ENCODE measurements at places on chromosomes 13 and 19.
A peak's percentile ranks its signal among the peaks of the same experiment; 100 is the strongest.

DNA sequence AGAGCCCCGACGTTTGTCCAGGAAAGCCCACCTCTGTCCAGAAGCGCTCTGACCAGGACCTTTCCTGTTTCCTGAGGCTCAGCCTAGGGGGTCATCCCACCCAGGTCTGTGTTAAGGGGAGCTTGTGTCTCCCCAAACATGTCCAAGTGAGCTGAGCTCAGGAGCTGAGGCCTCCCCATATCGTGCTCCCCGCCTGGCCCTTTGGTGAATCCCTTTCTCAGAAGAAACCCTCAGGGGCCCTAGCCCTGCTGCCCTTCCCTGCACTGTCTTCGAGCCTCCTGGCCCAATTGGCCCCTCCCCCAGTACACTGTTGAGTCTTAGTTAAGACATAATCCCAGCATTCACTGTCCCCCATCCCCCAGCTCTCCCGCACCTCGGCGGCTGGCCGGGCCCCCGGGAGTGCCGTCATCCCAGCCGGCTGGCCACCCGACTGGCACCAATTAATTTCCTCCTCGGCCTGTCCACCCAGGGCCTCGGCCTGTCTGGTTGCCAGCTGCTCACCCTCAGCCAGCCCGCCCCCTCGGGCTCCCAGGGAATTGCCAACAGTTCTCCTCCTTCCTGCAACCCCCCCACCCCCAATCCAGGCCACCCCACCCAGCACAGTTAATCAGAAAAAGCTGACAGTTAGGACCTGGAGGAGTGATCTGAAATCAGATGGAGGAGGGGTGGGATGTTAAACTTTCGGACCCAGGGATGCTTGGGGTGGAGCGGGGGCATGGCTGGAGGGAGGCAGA, 13.6 kb downstream of the IER2 start:
- peak; percentile 40 for DNase-seq

DNA sequence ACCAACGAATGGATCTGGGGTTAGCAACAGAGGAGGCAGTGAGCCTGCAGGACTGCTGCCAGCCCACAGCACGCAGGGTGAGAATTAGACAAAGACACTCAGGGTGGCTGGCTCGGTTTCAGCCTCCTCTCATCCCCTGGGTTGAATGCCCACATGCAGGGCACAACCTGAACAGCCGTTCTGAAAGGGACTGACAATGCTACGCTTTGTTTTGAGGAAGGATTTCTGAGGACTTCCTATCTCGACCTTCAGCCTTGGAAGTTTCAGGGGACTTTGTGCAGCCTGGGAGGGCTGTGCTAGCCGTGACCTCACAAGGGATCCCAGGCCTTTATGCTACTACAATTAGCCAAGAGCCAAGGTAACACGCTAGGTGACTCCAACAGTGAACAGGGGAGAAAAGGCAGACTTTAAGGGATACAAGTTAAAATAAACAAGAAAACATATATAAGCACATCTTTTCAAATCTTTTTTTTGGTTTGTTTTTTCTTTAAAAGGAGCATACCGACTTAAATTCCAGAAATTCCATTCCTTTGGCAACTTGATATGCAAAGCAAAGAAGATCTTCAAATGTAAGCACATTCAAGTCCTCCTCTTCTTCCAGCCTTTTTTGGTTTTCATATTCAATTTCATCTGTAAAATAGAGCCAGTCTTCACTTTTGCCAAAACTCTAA, 34.5 kb upstream of the URAD start:
- DNase-seq, result no peak

GRCh38 chr13:30882026-30882850, 23.8 kb upstream of the MEDAG start:
- no peak for DNase-seq

DNA sequence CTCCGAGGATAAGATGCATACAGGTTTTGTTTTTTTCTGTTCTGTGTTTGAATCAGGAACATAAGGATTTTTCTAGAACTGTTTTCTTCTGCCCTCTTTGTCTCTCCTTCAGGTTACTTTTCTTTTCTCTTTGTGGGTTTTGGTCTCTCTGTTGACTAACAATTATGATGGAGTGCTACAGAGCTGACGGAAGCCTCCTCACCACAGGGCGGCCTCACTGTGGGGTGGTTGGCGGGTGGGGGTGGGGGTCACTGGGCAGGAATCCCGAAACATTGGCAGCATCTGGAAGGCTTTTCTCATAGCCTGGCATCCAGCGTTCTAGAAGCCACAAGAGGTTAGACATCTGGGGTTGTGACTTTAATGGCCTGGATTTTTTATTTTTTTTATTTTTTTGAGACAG, 12.0 kb upstream of the MATK start:
- DNase-seq, result no peak

- no peak for DNase-seq
Observed at GRCh38 chr13:30648522-30649012, 30.8 kb downstream of the USPL1 start.

DNA sequence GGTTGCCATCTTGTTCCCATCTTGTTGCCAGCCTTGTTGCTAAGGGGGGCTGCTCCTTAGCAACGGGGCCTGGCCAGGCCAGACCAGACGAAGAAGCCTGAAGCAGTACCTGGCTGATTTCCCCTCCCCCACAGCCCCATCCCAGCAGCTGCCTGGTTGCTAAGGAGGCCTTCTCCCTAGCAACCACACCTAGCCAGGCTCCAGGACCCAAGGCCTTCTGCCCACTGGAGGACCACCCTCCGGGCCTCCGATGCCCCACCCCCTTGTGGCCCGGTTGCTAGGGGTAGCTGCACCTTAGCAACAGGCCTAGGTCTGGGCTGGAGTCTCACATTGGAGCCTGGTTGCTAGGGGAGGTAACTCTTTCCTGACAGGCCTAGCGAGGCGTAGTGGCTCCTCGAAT, 3.9 kb downstream of the PRRG2 start:
- no peak for DNase-seq

- no peak for DNase-seq
Observed at GRCh38 chr19:54399189-54399588, 16.1 kb upstream of the TTYH1 start.

DNA sequence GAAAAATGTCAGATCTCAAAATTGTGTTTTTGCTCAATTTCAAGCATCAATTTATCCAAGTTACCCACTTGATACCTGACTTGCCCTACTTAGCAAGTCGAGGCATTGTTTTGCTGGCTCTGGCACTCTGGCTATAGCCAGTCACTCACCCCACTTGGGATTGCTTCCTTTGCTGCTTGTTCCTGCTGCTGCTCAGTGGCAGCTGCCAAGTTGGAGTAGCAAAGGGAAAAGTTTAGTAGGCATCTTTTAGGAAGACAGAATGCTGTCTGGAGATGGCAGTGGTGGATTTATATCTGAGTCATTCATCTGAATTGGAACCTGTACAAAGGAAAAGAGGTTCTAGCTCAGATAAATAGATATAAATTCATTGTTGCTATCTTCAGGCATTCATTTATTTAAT, 41.2 kb downstream of the PCCA start:
- DNase-seq, result no peak

DNA sequence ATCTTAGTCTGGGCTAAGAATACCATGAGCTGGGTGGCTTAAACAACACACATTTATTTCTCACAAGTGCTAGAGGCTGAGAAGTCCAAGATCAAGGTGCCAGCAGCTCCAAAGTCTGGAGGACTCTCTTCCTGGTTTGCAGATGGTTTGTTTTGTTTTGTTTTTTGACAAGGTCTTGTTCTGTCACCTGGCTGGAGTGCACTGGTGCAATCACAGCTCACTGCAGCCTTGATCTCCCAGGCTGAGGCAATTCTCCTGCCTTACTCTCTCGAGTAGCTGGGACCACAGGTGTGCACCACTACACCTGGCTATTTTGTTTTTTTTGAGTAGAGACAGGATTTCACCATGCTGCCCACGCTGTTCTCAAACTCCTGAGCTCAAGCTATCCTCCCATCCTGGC, 15.5 kb downstream of the APLP1 start:
- DNase-seq, result no peak

GRCh38 chr13:78372581-78372980, 230.8 kb downstream of the POU4F1 start:
- DNase-seq, result no peak

All from GF-D8 (cell line).